ENCODE measurements at places on chromosomes 7 and 10.
A peak's percentile ranks its signal among the peaks of the same experiment; 100 is the strongest.

GRCh38 chr7:76108540-76109233 is 60.8 kb downstream of the MDH2 start:
- peak; percentile 37 for DNase-seq

- DNase-seq: no peak
Observed at GRCh38 chr10:125419831-125420230, 259.5 kb upstream of the CTBP2 start.

DNA sequence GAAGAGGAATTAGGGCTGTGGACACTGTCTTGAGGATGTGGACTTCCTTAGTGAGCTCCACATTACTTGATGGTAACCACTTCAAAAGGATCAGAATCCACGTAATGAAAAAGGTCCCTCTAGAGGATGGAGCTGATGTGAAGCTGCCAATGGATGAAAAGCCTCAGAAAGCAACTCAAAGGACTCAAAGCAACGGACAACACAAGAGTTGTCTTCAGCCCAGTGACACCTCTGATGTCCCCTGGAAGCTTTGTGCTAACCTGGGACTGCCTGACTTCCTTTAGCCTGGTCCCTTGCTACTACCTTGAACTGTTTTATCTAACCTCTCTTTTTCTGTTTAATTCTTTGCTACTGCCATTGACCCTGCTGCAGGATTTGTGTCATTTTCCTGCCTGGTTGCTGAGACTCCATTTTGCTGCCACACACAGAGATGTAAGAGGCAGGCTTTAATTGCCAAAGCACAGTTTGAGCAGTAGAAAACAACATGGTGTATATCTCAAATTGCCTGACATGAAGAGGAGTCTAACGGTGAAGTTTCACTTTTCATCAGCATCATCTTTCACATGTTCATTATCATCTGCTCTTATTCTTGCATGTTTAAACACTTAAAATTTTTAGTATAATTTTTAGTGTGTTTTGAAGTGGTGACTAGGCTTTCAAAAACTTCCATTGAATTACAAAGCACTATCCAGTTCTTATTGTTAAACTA is 11.1 kb upstream of the SGCE start:
- DNase-seq: no peak

DNA sequence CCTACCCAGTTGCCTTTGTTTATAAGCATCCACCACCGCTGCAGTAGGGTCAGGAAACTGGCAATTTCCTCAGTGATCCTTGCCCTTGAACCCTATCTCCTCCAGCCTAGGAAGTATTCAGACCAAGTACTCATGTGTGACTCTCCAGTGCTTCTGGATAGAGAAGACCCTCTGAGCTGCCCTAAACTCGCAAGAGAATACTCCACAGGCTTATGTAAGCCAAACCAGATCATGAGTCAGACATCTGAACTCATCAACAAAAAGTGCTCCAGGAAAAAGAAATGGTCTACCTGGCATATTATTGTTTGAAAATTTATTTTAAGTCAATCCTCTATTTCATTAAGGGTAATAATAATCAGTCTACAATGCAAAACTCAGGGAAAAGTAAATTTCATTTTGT is 101.3 kb downstream of the KAT6B start:
- no peak for DNase-seq

- no peak for DNase-seq
Observed at GRCh38 chr7:77391230-77391629, 24.9 kb downstream of the GSAP start.

DNA sequence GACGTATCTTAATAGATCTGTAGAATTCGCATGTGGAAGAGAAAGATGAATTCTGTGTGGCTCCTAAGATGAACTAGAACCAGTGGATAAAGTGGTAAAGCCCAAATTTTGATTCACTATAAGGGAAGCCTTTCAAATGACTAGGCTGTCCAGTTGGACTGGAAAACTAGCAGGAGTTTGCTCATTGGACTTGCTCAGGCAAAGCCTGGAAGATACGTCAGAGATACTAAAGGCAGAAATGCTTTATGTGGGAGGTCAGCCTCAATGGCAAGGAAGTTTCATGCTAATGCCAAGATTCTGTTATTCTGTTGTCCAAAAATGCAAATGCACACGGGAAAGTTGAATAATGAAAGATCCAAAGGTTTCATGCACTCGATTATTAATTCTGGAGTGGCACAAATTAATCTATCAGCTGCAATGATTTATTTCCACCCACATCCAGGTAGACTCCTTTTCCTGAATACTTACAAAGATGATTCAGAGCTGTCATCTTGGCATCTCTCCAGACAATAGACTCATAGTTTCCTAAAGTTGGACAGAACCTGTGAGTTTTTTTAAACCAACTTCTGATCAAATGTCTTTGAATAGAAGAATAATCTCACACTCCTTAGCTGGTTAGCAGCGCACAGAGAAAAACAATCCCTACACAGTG is 20.5 kb upstream of the PPP1R3C start:
- DNase-seq: no peak

GRCh38 chr7:130210181-130210935 is 2.7 kb downstream of the SSMEM1 start:
- no peak for DNase-seq

GRCh38 chr10:20686015-20686635 is 211.0 kb downstream of the NEBL start:
- no peak for DNase-seq

GRCh38 chr7:139871331-139871730 is 42.3 kb downstream of the TBXAS1 start:
- DNase-seq: no peak

- DNase-seq: no peak
Observed at GRCh38 chr7:31761646-31762045, 74.6 kb downstream of the PPP1R17 start.

DNA sequence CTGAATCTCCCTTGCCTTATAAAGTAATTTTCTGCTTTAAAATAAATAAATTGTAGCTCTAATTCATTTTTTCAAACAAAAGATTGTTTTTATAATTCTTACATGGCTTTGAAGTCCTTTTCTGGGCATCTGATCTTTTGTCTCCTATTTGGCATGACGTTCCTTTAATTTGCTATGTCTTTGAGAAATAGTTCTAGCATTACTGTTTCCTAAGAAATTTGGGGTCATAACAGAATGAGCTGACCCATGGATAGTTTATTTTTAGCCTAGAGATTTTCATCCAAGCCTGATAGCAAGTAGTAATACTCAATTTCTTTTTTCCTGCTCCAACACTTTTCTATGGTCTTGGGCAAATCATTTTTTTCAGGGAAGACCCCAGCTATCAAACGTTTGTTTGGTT is 31.4 kb downstream of the CCDC71L start:
- no peak for DNase-seq

GRCh38 chr10:124251317-124252065 is 158.1 kb upstream of the CHST15 start:
- DNase-seq: no peak

DNA sequence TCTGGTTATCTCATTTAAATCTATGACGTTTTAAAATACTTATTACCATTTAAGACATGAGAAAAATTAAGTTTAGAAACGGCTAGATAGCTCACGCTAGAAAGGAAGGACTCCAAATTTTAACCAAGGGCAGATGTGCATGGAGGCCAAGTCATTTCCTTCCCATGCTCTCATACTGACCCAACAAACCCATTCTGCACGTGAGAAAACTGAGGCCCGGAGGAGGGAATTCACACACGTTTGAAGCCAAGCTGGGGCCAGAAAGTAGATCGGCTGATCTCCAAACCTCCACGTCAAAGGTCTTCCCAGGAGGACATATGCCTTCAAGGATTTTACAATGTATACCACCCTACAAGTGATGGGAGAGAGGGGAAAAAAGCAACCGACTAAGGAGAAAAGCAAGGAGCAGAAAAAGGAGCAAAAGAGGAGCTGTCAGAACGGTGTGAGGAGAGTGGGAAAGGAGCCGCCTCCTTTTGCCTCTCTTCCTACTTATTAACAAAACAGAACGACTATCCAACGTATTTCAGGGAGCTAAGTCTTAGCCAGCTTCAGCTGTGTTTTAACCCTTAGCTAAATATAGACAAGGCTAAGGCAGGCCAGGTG is 645 bp upstream of the SIRT1 start:
- DNase-seq: no peak

DNA sequence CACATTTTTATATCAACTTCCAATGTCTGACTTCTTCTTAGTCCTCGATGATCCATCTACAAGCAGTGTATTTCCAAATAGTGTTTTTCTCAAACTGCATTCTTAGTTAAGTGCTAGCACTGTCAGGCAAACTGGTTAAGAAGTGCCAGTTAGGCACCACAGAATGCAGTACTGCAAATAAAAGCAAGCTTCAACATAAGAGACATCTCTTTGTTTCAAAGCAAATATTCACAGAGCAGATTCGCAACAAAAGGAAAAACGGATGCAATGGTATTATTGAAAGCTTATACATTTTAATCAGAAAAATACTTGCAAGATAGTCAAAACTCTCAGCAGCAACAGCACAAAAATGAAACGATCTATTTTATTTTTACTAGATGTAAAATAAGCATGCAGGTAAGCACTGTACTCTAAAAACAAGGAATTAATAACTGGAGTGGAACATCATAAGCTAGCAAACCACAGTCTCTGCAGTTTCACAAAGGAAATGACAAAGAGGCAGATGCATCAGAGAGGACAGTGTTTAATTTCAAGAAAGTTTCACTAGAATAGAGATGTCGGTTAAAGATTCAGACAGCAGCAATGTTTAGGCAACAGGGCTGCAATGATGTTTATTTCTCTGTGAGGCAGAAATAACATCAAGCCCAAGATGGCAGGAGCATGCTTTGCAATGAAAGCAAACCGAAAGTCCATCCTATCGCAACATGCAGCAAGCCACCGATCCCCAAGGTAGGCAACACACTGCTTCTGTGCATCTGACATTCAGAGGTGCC is 82.0 kb downstream of the FGFR2 start:
- DNase-seq: no peak

DNA sequence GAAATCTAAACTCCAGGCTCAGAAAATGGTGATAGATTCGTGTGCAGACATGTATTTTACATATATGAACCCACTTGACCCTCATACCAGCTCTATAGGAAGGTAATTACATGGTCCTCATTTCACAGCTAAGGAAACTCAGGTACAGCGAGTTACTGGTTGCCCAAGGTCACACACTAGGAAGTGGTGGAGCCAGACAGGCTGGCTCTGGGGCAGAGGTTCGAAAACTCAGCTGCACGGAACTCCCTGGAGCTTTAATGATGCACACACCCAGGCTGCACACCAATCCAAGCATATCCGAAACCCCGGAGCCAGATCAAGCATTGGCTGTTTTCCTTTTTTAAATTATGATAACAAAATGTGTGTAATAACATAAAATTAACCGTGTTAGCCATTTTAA is 172.4 kb downstream of the COBL start:
- DNase-seq: no peak

- DNase-seq: no peak
Observed at GRCh38 chr7:34497153-34497777, 160.8 kb upstream of the NPSR1 start.

DNA sequence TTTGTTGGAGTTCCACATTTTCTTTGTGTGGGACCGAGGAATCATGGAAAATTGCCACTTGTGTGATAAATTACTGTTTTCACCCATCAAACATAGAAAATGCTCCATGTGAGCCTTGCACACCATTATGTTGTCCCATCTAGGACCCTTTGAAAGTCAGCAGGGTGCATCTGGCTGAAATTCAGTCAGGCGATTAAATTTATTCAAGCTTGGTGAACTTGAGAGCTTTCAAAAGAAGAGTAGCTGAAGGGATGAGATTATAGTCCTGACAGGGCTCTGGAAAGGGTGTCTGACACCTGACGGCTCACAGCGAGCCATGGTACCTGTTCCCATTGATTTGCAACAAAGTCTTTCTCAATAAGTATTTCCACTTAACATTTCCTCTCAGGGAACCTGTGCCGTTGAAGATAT is 399.7 kb upstream of the ETV1 start:
- no peak for DNase-seq

- DNase-seq: no peak
Observed at GRCh38 chr10:12605580-12606405, 256.4 kb downstream of the CAMK1D start.

DNA sequence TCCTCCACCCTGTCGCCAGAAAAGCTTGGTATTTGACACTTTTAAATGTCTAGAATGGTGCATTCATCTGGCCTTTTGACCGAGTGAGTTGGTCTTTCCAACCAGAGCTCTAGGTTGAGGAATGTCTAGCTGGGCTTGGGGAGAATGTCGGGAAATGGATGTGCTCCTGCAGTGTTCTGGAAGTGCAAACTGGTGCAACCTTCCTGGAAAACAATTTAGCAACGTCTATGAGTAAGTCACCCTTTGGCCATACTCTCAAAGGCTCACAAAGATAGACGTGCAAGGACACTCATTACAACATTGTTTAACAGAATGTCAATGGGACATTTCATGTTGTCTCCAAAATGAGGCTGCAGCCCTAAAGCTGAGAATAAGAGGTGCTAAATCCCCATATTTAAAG is 12.2 kb upstream of the NMT2 start:
- no peak for DNase-seq

- no peak for DNase-seq
Observed at GRCh38 chr10:103353281-103353680, 2.3 kb upstream of the PCGF6 start.

- no peak for DNase-seq
Observed at GRCh38 chr10:102429468-102429867, 2.9 kb downstream of the CUEDC2 start.

DNA sequence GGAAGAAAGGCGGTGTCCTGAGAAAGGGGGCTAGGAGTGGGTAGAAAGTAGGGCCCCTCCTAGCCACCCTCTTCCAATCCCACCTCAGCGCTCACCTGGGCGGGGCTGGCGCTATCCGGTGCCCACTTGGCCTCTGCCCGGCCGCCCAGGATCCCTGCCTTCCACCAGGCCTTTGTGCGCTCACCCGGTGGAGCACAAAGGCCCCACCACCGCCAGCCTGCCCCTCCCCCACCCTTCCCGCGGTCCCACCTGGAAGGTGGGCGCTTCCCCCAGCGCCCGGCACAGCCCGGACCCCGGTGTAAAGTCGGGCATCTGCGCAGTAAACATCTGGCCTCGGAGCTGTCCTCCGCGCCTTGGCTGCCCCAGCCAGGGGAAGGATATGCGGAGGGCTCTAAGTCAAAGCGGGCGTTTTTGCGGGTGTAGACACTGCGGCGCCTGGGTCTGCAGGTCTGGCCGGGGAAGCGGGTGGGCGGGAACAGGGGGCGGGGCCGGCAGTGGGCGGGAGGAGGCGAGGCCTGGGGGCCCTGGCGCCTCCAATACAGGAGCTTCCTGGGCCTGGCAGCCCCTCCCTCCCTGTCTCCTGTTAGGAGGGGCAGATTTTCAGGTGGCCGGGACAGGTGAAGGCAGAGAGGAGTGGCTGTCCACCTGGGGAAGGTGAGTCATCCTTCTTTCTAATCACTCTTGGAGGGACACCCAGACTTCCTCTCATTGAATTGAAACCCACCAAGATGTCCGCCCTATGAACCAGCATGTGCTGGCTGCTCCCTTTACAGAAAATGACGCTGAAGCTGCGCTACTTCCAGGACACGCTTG is 49.3 kb downstream of the PNLIPRP2 start:
- no peak for DNase-seq

GRCh38 chr10:132521466-132522102 is 16.0 kb upstream of the INPP5A start:
- no peak for DNase-seq

DNA sequence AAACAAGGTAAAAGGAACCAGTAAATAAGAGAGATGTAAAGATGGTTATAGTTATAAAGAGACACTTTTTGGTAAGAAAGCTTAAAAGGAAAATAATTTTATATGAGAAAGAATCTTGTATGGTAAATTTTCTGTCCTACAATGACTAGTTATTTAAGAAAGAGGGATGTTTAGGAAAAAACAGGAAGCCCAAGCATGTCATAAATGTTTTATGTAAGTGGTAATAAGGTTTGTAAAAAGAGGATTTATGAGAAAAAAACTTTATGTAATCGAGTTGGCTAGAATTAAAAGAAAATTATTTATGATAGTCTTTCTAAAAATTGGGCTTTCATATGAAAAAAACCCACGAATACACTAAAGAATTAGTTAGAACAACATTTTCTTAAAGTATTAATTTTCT is 34.2 kb upstream of the CREB3L2 start:
- no peak for DNase-seq

Data from urinary bladder (tissue), 4 donors.